ENCODE measurements at places on chromosomes 13 and 19. TPM values are rescaled to one million over a fixed set of nuclear protein-coding genes. Genes with fewer than 3 reads are reported as not detected.

The KLK6 gene
- not detected for total RNA-seq

- H3K27me3 ChIP-seq: no peaks in the 10 kb centered on the region
- no peaks in the 10 kb centered on the region for H3K36me3 ChIP-seq
- no peaks in the 10 kb centered on the region for H3K4me1 ChIP-seq
- no peak overlapping the region for H3K27ac ChIP-seq
- no peak overlapping the region for H3K4me3 ChIP-seq
- no peak for DNase-seq
Observed at GRCh38 chr19:44668985-44669764, 2.1 kb upstream of the CEACAM19 start.

- H3K4me1 ChIP-seq: no peaks in the 10 kb centered on the region
- no peaks in the 10 kb centered on the region for H3K27me3 ChIP-seq
- no peak overlapping the region for H3K4me3 ChIP-seq
- H3K27ac ChIP-seq: no peak overlapping the region
Observed at GRCh38 chr13:86838411-86839120, 832.6 kb upstream of the SLITRK5 start.

The CCDC61 gene
- 8.9 TPM for total RNA-seq
